Activated CD4-positive, alpha-beta T cell treated with anti-CD3 and anti-CD28 coated beads, Interleukin-2, amount 50 U/mL, for 24 hours (primary cell): ENCODE measurements at places on chromosomes 5 and 9.

GRCh38 chr9:23636199-23636598 is 189.8 kb downstream of the ELAVL2 start:
- no peak for DNase-seq

DNA sequence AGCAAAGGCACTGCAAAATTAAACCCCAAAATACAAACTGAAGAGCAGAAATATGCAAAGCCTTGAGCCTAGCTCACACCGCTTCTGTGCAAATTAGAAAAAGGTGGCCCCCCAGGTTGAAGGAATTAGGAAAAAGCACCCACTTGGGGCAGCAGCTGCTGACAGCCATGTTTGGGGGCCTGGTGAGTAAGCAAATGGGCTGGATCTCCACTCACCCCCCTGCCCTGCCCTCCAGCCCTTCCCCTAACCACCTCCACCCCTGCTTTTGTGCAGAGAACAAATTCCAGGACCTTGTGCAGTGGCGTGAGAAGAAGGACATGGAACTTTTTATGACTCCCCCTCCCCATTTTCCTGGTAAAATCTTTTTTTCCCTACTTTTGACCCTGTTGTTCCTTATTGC is 92.0 kb upstream of the DNAH5 start:
- no peak for DNase-seq

DNA sequence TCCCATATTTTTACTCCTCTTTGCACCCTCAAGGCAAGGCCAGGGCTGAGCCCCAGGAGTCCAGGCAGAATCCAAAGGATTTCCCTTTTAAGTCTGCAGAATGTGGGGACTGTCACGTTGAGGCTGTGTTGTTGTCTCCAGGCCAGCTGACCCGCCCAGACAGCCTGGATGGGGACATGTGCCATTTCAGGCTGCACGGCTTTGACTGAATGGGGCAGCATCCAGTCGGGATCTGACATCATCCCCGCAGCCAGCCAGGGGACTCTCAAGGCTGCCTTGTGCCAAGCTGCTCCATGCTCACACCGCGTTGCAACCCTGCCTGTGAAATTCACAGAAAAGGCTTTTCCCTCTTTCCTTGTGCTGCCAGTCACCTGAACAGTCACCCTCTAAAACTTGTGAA is 2.2 kb upstream of the ZNF366 start:
- no peak for DNase-seq

DNA sequence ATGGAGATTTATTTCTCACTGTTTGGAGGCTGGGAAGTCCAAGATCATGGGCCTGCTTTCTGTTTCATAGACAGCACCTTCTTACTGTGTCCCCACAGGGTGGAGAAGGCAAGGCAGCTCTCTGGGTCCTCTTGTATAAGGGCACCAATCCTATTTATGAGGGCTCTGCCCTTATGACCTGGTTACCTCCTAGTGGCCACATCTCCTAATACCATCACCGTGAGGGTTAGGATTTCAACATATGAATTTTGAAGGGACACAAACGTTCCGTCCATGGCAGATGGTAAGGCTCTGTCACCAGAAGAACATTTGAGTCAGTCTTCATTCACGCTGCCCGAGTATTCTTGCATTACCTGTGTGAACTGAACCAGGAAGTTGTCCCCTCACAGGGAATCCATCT is 48.4 kb downstream of the ANKRD33B start:
- DNase-seq: no peak

DNA sequence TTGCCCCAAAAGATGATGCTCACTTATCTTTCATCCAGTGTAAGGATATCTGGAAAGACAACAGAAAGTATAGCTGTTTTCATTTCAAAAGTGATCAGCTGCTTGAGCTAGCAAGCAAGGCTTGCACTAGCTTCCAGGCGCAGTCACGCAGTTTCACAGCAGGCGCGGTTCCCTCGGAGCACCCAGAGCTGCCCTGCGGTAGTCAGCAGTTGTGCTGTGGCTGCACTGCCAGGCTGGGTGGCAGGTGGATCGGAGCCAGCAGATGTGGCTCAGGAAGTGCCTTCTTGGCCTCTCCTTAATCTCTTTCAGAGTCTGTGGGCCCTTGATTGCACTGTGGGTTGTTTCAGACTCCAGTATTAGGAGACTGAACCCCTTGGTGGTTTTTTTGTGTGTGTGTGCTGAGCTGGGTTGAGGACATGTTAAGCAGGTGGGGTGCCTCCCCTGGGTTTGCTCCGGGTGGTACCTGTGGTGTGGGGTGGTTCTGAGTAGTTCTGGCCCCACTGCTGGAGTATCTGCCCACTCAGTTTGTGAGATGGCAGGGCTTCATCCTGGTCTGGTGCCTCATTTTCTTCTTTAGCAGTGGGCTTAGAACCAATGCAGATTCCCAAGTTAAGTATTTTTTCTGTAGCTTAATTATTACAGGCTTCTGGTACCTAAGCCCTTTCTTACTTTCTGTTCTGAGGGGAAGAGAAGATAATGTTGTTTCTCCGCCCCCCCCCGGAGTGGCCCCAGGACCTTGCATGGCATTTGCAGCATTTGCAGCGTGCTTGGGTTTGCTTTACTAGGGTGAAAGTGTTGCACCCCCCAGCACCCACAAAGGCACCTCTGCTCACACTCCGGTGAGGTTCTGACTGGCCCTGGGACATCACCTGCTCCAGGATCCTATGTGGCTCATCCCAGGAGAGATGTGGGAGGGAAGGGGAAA is 16.4 kb downstream of the TENT4A start:
- no peak for DNase-seq

DNA sequence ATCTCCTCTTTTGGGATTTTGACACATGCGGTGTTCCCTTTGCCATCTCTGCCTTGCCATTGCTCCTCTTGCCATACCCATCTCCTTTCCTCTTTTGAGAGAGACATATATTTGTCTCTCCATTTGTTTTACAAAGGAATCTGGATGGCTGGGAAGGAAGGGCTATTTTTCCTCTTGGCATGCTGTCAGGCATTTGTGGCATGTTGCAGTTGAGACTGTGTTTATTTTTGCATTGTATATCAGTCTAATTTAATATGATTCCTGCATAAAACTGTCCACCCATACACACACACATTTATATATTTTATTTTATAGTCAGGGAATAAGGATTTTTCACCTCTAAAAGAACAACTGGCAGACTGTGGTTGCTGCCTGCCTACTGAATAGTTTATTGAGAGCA is 1105.8 kb upstream of the SEMA6A start:
- DNase-seq: no peak

GRCh38 chr5:142749321-142749720 is 20.9 kb upstream of the ARHGAP26 start:
- DNase-seq: no peak

DNA sequence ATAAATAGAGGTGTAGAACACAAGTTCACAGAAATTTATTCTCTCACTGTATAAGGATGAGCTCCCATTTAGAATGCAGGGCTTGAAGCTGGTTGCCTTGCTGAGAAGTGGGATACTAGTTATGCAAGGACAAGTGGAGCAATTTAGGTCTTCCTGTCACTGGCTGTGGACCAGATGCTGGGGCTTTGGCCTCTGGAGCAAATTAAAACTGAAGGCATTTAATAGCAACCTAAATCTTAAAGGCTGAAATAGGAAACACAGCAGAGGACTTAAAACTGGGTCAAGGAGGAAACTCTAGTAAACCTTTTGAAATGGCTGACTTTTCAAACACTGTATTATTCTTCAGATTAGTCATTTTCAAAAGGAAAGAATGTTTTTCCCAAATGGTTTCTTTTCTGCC is 319.4 kb downstream of the RAB3C start:
- DNase-seq: no peak
